ENCODE measurements at places on chromosomes 5 and 9.
A peak's percentile ranks its signal among the peaks of the same experiment; 100 is the strongest.

GRCh38 chr5:31941151-31941755 lies 232.9 kb downstream of the GOLPH3 start:
- DNase-seq, result no peak

DNA sequence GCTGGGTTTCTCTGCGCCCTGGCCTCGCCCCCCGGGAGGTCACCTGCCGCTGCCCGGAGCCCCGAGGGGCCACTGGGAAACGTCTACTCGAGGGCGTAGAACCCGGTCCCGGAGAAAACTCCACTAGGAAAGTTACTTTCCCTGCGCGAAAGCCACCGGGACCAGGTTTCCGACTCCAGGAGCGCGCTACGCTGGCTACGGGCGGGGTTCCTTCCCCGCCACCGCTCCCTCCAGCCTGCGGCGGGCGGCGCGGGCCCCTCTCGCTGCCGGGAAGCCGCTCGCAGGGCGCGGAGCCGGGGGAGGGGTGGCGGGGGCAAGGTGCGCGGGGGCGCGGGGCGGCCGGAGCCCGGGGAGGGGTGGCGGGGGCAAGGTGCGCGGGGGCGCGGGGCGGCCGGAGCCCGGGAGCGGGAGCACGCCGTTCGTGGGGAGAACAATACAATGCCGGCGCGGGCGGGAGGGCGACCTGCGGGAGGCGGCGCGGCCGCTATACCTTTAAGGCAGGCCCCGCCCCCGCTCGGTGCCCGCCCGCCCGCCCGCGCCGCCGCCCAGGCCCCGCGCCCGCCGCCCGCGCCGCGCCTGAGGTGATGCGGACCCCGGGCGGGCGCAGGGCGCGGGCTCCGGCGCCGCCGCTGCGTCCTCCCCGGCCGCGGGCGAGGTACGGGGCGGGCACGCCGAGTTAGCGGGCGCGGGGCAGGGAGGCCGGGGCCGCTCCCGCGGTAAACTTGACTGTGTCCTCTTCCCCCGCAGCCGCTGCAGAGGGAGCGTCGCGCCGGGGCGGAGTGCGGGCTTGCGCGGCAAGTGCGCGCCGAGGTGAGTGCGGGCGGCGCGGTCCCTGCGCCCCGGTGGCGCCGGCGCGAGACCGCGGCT lies 278.1 kb downstream of the AOPEP start:
- DNase-seq, result peak; percentile 73

GRCh38 chr5:180059326-180059725 lies 12.2 kb downstream of the RNF130 start:
- no peak for DNase-seq

- no peak for DNase-seq
Measured at GRCh38 chr5:110179321-110179720, 489.6 kb downstream of the MAN2A1 start.

DNA sequence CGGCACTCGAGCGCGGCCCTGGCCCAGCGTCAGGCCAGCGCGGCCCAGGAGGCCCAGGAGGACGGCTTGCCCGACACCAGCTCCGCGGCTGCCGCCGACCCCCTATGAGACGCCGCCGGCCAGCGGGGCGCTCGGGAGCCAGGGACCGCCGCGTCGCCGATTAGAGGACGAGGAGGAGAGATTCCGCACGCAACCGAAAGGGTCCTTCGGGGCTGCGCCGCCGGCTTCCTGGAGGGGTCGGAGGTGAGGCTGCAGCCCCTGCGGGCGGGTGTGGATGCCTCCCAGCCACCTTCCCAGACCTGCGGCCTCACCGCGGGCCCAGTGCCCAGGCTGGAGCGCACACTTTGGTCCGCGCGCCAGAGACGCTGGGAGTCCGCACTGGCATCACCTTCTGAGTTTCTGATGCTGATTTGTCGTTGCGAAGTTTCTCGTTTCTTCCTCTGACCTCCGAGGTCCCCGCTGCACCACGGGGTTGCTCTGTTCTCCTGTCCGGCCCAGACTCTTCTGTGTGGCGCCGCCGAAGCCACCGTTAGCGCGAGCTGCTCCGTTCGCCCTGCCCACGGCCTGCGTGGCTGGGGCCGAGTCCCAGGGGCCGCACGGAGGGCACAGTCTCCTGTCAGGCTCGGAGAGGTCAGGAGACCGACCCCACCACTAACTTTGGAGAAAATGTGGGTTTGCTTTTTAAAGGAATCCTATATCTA lies 42.6 kb upstream of the CACNA1B start:
- DNase-seq, result no peak

DNA sequence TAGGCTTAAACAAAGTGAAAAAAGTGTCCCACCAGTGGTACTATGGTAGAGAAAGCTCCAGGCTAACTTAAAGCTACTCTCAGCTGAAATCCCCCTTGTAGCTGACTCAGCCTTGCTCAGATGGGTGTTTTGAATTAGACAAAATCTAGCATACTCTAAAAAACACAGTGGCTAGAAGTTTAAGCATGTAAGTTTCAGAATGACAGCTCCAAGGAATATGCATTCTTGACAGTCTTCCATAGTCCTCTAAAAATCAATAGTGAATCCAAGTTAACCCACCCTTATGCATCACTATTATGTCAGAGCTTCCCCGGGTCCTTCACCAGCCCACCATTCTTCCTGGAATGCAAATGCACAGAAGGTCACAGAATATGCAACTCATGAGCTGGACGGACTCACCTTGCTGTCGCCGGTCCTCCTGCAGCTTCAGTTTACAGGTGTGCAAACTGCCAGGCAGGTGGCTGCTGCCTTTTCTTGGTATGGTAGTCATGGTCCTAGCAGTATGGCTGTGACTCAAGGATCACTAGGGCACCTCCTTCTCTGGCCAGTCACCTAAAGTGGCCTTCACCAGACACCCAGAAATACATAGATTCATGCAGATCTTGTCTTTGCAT lies 668 bp downstream of the RANBP3L start:
- DNase-seq, result no peak

DNA sequence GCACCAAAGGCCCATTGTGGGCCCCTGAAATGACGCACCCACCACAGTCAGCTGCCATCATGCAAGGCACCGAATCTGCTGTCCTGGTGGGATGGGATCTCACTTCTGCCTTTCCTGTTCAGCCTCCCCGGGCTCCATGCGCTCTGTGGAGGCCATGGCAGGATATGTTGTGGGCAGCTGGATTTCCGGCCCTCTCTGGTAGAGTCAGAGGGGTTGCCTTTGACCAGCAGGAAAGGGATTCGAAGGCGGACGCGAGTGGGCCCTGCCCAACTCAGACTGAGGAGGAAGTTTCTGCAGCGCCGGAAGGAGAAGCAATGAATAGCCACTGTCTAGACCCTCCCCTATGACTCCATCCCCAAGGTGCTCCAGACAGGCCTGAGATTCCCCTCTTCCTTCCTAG lies 35.5 kb downstream of the GADD45G start:
- DNase-seq, result no peak

GRCh38 chr5:1314564-1314982 lies 19.7 kb upstream of the TERT start:
- no peak for DNase-seq

DNA sequence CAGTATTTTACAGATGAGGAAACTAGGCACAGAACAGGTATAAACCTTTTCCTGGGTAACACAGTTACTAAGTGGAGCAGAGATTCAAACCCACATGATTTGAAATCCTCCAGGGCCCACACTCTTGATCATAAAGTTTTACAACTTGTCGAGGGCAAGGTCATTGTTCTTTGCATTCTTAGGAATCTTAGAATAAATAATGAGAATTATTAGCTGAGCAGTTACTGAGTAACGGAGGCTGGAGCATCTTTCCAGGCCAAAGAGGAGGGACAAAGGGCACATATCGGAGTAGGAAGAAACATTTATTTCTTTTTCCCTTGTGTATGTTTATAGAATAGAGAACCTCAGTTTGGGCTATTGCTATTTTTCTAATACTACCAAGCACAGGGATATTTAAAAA lies 27.1 kb upstream of the F2R start:
- DNase-seq, result no peak

DNA sequence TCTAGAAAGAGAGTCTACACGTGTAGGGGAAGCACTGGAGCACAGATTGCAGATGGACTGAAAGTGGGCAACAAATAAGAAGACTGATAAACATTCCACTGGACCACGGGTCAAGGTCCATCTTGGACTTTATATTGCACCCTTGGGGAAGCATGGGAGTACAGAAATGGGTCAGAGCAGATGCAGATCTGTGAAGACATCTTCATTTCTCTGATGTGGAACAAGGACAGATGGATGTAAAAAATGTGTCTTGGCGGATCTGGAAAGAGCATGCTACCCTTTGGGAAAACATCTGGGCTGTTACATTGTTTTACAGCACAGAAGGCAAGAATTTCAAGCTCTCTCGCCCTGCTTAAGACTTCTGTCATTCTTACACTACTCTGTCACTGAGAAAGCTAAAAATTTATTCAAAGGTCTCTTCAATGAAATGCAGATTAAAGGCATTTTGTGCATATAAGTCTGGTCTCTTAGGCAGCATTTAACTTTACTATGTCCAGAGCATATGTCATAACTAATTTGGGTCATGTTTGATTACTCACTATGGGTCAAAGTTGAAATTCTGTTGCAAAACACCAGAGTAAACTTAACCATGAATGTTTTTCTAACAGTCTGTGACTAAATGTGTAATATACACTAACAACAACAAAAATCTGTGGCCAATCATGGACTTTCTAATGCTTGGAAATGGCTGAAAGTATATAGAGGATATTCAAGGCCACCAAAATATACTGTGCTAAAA lies 756.4 kb upstream of the DMAC1 start:
- no peak for DNase-seq

GRCh38 chr9:121156263-121156731 lies 45.4 kb downstream of the RAB14 start:
- DNase-seq, result peak; percentile 69

- DNase-seq, result peak; percentile 43
Measured at GRCh38 chr9:19137282-19137681, 10.0 kb upstream of the PLIN2 start.

GRCh38 chr5:139262742-139263445 lies 30.6 kb upstream of the MATR3 start:
- DNase-seq, result peak; percentile 97

DNA sequence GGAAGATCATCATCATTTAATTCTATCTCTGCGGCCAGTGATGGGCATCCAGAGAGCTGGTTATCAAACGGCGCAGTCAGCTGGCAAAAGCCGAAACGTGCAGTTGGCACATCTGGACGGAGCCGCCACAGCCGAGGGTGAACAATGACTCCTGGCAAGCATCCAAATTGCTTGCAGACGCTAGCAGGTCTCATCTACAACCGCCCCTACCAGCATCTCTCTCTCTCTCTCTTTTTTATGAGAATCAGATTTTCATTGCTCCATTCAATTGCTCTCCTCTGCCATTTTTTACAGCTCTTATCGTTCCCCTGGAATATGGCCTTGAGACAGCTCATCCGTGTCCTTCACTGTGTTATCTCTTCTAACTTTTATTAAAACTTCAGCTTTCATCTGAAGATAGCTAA lies 165.2 kb downstream of the MAPKAP1 start:
- no peak for DNase-seq

DNA sequence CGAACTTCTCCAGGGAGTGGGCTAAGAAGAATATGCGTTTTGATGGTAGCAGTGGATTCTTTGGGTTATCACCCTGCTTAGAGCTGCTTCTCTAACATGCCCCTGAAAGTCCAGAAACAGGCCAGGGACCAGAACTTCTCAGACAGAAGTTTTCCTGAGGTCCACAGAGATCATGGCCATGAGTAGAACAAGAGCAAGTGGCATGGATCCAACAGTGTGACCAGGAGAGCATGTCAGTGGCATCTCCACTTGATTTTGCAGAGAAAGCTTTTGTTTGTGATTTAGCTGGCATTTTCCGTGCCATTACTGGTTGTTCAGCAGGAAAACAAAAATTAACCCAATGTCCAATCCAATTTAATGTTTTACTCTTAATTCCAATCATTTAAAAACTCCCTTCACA lies 298.5 kb upstream of the CD180 start:
- no peak for DNase-seq

GRCh38 chr5:98727686-98728085 lies 45.8 kb upstream of the RGMB start:
- no peak for DNase-seq

- DNase-seq, result no peak
Measured at GRCh38 chr9:104104360-104104759, 10.3 kb downstream of the SMC2 start.

GRCh38 chr9:131087354-131087893 lies 8.9 kb upstream of the AIF1L start:
- DNase-seq, result no peak

DNA sequence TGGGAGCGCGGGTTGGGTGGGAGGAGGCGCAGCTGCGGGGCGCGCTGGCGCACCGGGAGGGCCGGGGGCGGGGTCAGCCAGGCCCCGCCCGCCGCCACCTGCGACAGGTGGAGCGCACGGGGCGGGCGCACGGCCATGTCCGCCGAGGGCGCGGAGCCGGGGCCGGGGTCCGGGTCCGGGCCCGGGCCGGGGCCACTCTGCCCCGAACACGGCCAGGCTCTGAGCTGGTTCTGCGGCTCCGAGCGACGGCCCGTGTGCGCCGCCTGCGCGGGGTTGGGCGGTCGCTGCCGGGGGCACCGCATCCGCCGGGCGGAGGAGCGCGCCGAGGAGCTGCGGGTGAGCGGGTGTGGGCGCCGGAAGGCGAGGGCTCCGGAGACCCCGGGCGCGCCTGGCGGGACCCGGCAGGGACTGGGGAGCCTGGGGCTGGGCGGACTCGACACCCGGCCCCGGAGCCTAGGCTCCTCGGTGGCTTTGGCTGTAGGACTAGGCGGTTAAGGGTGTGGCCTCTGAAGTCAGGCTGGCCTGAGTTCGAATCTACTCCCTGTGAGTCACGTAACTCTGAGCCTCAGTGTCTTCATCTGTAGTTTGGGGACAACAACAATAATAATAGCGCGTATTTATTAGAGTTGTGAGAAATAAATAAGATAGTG lies at the start of gene BSPRY:
TSS of gene BSPRY (plus strand) at position 97 of the 650 bp plus-strand sequence. CDS start at position 136, 39 bp downstream.
- DNase-seq, result no peak

DNA sequence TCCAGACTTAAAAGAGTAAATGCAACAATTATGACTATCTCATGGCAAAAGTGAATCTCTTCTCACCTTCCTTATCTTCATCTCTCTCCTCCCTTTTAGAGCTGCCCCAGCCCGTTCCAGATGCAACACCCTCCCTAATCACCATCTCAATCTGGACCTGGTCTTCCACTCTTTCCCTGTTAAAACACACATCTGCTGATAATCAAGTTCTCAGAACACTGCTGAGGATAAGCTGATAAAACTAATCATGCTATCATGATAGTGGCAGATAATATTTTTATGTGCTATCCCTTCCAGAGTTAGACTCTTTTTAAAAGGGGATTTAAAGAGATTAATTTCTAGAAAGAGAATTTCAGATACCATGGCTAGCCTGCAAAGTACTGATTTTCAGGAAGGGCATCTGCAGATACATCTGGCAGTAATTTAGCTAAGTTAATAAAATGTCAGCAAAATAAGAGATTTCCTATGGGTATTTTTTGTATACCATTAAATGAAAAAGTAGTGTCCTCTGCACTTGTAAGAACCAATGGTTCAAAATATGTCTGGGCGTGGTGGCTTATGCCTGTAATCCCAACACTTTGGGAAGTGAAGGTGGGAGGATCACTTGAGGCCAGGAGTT lies 17.2 kb downstream of the SGTB start:
- DNase-seq, result no peak

DNA sequence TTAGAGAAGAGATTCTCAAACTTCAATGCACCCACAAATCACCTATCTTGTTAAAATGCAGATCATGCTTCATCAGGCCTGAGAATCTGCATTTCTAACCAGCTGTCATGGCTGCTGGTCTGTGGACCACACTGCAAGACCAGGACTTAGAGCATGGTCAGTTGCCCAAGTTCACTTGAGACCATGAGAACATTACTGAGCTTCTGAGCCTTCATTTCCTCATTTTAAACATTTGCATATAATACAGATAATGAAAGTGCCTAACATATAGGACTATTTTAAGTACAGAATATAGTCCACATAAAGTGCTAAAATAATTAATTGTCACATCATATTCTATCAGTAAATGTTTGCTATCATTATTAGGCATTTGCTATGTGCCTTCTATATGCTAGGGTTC lies 260.8 kb upstream of the TNC start:
- DNase-seq, result no peak

- no peak for DNase-seq
Measured at GRCh38 chr9:90504486-90504885, 138.1 kb downstream of the DIRAS2 start.
